ENCODE measurements at places on chromosomes 13 and 19.

DNA sequence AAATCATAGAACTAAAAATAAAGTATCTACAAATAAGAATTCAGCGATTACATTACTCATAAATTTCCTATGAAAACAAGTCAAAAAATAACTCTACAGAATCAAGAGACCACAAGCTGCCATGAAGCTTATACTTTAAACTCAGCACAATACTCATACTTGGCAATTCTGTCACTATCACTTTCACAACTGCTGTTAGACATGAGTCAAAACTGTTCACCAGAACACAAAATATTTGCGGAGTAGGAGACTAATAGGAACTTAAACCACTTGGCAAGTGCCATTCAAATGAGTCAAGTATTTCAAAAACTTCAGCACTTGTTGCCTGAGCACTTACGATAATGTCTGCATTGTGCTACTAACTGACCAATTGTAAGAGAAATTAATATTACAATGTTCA, 387.8 kb upstream of the GPC6 start:
- no peak for DNase-seq

GRCh38 chr13:97069050-97069815, 75.0 kb upstream of the OXGR1 start:
- no peak for DNase-seq

GRCh38 chr19:49803529-49803856, 9.6 kb downstream of the FUZ start:
- no peak for DNase-seq

DNA sequence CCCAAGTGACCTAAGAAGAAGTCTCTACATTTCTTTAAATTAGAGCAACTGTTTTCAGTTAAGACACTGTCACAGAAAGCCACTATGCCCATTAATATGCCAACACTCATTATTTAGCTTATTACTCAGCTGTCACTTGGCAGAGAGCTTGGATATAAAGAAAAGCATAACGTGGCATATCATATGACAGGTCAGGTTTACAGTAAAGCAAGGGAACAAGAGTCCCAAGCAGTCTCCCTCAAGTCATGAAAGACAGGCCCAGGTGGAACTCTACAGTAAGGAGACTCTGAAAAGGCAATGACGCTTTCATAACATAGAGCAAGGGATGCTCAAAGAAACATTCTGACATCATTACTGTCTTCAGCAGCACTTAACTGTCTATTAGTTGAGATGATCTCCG, 6.3 kb downstream of the LHFPL6 start:
- no peak for DNase-seq

DNA sequence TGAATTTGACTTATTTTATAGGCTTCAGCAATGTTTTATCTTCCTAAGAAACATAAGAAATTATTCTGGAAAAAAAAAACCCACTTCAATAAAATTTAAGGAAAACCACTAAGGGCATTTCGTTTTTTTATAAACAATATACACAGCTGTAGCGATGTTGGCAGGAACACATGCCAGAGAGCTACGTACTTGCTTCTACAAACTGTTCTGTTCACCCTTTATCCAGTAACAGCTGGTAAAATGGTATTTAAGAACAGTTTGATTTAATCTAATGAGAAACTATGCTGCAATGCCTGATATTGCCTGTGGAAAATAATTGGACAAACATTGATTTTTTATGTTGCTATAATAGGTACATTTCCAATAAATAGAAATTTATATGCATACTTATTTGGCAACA, 137.2 kb upstream of the DACH1 start:
- no peak for DNase-seq

GRCh38 chr19:7677669-7678311, 900 bp downstream of the MCEMP1 start:
- no peak for DNase-seq

- no peak for DNase-seq
Measured at GRCh38 chr13:89113744-89114143, 1442.6 kb downstream of the SLITRK5 start.

DNA sequence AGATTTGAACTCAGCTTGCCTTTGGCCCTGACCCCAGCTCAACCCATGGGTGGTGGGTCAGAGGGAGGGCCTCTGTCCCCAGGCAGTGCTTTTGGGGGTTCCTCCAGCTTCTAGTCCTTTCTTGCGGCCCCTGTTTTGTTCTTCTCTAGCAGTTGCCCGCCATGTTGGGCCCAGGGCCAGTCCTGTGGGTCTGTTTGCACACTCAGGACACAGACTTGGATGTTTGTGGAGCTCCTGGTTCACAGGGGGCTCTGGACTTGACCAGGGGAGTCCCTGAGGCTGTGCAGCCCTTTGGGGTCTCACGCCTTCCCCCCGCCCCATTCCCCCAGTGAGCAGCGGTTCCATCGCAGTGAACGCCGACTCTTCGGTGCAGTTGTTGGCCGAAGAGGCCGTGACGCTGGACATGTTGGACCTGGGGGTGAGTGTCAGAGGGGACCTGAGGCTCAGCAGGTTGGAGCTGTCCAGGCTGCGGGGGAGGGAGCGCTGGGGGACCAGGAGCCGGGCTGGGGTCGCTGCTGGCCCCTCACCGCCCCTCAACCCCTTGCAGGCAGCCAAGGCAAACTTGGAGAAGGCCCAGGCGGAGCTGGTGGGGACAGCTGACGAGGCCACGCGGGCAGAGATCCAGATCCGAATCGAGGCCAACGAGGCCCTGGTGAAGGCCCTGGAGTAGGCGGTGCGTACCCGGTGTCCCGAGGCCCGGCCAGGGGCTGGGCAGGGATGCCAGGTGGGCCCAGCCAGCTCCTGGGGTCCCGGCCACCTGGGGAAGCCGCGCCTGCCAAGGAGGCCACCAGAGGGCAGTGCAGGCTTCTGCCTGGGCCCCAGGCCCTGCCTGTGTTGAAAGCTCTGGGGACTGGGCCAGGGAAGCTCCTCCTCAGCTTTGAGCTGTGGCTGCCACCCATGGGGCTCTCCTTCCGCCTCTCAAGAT, 2.5 kb downstream of the ATP5F1D start:
- no peak for DNase-seq

DNA sequence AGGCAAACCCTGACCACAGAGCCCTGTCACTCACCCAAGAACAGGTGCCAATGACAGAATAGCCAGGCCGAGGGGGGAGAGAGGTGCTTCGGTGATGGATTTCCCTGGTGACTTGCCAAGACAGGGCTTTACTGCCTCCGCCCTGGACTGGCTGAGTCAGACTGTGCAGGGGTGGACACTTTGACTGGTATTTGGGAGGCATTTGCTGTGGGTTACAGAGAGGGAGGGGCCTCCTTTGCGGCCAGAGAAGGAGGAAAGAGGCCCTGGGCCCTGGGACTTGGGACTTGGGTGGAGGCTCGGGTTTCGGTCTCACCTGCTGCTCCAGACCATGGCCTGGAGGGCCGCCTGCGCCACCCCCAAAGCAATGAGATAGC, 4.6 kb upstream of the EPS8L1 start:
- no peak for DNase-seq

- no peak for DNase-seq
Measured at GRCh38 chr13:74479124-74479523, 344.9 kb upstream of the KLF12 start.

GRCh38 chr13:79538757-79539156, 57.8 kb downstream of the NDFIP2 start:
- DNase-seq, result no peak

DNA sequence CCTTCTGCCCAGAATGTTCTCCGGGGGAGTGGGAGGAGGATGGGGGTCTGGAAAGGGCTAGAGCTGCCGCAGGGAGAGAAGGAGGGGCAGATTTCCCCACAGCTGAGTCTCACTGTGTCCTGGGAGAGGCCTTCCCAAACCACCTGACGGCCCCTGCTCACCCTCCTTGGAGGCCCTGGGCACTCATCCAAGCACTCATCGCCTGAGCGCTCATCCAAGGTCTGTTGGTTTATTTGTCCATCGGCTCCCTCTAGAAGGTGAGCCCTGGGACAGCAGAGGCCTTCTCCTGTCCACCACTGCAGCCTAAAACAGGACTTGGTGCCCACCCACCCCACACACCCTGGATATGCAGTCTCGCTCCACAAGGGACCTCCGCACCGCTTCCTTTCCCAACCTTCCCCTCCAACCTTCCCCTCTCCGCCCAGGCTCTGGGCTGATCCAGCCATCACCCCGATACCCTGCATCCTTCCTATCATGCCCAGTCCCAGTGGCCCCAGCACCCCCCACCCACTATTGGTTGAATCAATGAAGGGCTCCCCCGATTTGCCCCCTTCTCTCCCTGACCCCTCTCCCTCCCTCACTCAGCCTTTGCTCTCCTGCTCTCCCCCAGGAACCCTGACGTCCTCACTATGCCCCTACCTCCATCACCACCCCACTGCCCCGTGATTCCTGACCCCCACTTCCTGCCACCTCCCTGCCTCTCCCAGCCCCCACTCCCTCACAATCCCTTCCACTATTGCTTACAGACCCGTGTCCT, 1.7 kb downstream of the UBXN6 start:
- peak; percentile 83 for DNase-seq

DNA sequence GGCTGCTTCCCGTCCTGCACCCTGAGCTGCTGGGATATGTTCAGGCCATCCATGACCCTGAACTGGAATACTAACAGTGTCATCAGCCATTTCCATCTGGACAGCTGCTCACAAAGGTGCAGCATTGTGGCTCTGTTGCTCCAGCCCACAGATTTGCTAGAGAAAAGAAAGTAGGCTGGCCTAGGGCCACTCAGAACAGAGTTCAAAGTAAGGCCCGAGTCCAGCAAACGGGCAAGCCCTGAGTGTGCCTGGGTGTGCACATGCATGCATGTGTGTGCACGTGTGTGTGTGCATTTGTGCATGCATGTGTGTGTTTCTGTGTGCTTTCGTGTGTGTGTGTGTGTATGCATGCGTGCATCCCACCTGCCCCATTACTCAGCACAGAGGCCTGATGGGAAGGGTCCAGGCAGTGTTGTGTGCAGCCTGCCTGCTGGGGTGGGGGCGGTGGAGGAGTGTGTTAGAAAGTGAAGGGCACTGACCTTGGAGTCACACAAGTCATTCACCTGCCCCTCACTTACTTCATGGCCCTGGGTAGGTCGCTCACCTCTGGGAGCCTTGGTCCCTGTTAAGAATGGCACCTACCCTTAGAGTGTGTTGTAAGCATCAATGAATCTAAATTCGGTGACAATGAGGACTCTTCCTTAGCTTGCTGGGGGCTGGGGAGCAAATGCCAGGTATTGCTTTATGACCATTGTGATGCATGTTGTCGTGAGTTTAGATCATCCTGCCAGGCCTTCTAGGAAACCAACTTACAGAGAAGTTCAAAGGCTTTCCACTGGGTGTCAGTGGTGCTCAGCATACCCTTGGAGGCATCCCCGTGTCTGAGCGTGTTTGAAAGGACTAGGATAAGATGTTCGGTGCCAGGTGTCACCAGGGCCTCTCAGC, 53.2 kb downstream of the GPR12 start:
- no peak for DNase-seq

DNA sequence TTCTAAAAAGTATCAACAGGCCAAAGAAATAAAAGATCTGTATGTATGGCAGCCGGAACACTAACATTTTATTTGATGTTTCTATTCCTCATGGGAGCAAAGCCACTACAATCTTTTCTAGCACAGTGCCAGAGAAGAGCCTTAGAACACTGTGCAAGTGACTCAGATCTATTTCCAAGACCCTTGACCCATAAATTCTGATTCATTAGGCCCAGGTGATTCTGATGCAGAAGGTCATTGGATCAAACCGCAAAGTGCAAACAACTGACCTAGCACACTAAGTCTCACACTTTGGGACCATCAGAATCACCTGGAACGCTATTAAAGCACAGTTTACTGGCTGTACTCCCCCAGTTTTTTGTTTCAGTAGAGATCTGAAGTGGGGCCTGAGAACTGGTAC, 87.6 kb downstream of the MYCBP2 start:
- DNase-seq, result no peak

DNA sequence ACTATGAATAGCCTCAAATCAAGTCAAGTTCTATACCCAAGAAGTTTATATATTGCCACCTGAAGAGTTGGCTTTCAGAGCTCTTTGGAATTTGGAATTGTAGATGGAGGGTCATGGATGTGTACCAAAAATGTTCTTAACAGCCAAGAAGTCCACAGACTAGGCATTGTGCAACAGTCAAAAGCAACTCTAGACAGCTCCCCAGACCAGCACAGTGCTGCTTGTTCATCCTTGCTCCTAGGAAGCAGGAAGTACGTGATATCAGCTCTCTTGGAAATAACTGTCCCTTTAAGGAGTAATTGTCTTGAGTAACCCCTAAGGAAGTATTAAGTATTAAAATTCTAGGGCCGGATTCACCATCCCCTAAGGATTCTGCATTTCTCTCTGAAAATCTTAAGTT, 30.7 kb upstream of the IL17D start:
- no peak for DNase-seq

- no peak for DNase-seq
Measured at GRCh38 chr13:108785844-108786243, 156.4 kb downstream of the MYO16 start.

DNA sequence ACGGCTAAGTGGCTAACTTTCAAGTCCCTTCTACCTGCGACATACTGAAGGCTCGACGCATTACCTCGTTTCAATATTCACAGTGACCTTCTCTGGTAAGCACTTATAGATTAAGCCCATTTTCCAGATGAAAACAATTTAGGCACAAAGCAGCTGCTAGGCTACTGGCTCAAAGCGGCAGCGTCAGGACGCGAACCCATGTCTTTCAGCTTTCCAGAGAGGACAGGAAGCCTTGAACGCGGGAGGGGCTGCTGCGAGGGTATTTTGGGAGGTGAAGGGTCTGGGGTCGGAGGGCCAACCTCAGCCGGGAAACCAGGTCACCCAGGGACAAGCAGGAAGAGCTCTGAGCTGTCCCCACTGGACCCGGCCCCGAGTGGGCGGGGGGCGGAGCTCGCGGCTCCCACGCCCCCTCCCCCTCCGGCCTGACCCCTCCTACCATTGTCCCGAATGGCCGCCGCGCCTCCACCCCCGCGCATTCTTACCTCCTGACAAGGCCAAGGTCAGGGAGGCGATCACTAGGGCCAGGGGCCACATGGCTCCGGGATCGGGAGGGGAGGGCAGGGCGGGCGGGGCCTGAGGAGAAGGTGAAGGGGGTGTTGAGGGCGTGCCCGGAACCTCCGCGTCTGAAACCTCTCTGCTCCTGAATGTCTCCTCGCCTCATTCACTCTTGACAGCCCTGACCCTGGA, at the start of gene KLK13:
KLK13 (minus strand) TSS at position 559 of the 687 bp plus-strand sequence; CDS start at position 534, 25 bp downstream.
- no peak for DNase-seq

DNA sequence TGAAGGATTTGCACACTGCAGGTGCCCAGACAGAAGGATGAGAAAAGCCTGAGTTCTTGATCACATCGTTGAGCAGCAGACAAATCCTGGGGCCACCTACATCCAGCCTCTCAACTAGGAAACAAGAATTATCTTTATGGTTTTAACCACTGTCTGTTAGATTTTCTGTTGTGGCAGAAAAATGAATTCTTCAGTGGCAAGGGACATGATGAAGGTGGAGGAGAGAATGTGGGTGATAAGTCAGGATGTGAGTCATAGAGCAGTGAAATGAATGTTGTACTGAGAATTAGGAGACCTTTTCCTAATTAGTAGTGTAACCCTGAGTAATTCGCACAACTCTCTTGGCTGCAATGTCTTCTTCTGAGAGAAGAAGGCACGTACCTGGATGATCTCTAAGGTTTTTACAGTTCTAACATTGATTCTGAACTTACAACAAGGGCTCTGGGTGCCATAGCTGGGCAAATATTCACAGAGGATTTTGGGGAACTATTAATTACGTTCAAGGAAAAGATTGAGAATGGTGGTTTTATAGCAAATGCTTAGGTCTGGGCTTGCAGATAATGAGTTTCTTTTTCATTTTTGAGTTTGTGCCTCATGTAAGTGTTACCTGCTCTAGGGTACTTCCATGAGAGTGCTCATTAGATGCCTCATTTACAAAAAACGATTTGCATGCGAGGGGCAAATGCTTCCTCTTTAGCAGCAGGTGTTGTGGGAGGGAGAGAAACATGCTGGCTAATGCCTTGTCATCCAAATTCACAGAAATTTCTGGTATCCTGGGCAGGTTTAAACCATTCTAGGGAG, 111.0 kb upstream of the KL start:
- DNase-seq, result no peak

GRCh38 chr19:30719999-30720345, 347.8 kb downstream of the ZNF536 start:
- no peak for DNase-seq

Measured in cerebellar nuclear complex (tissue), 1 donor.